ENCODE measurements at places on chromosomes 3 and 15.
A peak's percentile ranks its signal among the peaks of the same experiment; 100 is the strongest.

GRCh38 chr3:171752329-171752728 is 58.0 kb downstream of the PLD1 start:
- DNase-seq, result no peak

DNA sequence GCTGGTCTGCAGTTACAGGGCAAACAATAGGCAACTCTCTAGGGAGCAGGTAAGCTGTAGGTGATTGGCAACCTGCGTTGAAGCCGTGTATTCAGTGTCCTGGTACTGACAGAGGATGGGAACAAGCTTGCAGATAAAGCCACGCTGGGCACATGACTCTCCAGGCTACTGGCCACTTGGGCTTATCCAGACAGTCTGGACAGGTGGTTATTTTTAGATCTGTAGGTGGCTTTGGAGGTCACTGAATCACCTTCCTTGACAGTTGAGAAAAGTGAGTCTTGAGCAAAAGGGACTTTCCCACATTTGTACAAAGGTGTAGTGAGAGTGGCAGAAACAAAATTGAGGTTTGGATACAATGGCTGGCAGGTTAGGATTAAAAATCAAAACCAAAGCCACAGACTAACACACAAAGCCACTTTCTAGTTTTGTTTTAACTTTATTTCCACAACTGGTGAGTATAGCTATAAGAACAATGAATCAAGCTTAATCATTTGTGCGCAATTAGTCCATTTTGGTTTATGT is 22.3 kb upstream of the IL1RAP start:
- DNase-seq, result no peak

DNA sequence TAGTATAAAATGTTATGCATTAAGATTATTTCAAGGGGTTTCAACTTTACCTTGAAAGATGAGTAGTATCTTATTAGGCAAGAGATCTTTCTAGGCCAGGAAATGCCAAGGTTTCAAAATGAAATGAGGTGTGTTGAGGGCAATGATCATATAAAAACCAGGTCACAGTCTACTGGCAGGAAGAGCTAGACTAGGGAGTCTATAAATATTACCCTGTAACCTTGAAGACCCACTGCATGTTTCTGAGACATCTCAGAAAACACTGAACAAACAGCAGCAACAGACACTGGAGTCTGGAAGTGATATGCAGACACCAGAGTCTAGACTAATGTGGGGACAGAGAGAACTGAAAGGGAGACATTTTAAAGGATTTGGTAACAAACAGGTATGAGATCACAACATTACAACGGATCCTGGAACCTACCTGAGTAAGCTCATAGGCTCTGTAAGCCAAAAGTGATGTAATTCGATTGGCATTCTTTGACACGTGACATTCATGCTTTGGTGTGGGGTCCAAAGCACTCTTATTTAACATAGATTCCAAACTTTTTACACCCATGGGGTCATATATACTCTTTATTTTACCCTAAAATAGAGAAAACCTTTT is 15.0 kb downstream of the TASOR start:
- DNase-seq, result no peak

- no peak for DNase-seq
Observed at GRCh38 chr3:175890066-175890465, 1030.9 kb downstream of the NAALADL2 start.

DNA sequence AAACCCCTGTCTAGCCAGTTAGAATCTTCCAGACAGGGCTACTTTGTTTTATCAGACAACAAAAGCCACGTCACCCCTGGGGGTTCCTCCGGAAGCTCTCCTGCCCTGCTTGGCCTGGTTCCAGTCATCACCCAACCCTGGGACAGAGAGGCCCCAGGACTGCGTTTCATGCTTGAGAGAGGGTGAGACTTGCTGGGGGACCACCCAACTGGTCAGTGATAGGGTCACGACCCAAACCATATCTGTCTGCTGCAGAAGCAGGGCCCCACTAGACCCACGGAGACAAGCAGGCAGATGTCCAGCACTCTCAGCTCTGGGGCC is 1.2 kb downstream of the NT5DC2 start:
- no peak for DNase-seq

DNA sequence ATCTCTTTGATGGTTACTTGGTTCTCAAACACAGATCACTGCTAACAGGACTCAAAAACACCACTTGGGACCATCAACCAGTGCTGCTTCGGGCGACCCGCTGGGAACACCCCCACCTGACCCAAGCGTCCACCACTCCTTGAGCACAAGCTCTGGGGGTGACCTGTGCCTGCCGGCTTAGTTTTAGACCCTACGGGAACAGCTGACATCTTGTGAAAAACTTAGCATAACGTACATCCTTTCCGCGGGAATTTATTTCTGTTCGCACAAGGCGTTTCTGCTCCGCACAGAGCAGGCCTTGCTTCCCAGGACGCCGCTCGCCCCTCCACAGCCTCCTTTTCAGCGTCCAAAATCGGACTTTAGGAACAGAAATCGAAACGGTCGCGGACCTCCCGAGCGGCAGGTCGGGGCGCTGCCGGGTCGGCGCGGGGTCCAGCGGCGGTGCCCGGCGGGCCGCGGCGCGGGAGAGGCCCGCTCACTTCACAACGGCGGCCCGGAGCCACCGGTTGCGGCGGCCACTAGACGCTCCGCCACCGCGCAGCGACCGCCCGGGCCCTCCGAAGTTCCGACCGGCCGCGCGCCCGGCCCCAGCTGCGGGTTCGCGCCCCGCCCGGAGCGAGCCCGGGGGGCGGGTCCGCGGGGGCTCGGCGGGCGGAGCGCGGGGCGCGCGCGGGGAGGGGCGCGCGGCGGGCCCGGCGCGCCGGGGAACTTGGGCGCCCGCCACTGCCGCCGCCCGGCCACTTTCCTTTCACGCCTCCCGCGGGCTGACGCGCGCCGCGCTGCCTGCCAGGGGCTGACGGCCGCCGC is 959 bp downstream of the SFMBT1 start:
- DNase-seq, result peak; percentile 52

All from midbrain (tissue), 1 donor.